ENCODE measurements at places on chromosomes 7 and 10.

DNA sequence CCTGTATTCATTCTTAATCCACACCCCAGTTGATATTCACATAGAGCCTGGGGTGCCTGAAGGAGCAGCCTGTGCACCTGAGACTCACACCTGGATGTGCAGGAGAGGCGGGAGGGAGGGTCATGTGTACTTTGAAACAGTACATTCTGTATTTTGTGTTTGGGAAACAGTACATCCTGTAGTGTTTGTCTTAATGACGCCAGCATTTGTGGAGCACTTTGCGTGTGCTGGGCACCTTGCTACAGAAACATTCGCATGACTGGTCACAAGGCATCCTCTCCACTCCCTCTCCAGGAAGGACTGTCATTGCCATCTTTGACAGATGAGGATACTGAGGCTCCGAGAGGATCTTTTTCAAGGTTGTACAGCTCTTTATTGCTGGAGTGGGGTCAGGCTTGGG, 132.1 kb downstream of the TACC2 start:
- DNase-seq, result no peak

- DNase-seq, result no peak
These were observed 39.8 kb upstream of the LANCL2 start for GRCh38 chr7:55325371-55325792.

GRCh38 chr10:114234132-114234531, 4.9 kb upstream of the VWA2 start:
- DNase-seq, result no peak

DNA sequence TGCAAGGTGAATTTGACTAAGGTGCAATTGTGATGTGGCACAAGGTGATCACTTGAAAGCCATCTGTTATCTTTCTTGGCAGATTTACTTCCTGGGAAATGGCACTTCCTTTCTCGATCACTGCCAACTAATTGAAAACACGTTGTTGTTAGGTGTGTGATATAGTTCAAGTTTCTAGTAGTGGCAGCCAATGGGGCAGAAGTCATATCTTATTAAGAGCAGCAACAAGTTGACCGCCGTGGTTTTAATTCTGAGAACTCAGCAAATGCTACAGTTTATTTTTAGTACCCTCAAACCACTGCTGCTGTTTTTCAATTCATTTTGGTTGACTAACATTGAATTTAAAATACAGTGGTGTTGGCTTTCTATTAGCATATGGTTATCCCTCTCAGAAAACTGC, 1.6 kb downstream of the CHN2 start:
- DNase-seq, result no peak

- no peak for DNase-seq
These were observed 53.8 kb downstream of the NCAPG2 start for GRCh38 chr7:158650821-158651225.

- DNase-seq, result no peak
These were observed 136.9 kb downstream of the MBL2 start for GRCh38 chr10:52635651-52636050.

DNA sequence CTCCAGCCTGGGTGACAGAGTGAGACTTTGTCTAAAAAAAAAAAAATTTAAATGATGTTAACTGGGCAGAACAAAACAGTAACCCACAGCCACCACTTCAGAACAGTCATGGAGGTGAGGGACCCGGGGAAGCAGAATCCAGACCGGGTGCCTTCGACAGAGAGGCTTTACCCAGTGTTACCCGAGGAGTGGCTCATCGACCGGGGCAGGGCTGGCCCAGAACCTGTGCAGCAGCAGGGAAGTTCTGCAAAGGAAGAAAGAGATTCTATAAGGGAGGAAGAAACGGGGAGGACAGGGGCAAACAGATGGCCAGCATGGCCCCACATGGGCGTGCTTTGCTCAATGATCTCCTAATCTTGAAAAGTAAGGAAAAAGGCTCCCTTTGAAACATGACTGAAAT, 26.0 kb upstream of the UBE3C start:
- DNase-seq, result no peak

GRCh38 chr10:58968389-58968755, 208.1 kb upstream of the PHYHIPL start:
- no peak for DNase-seq

- DNase-seq, result no peak
These were observed 30.0 kb downstream of the GUSB start for GRCh38 chr7:65951837-65952578.

GRCh38 chr7:2164646-2165045, 68.1 kb downstream of the MAD1L1 start:
- DNase-seq, result no peak

GRCh38 chr7:41010967-41011366, 691.9 kb downstream of the INHBA start:
- no peak for DNase-seq

- DNase-seq, result no peak
These were observed 42.0 kb upstream of the PCLO start for GRCh38 chr7:83204715-83205114.

DNA sequence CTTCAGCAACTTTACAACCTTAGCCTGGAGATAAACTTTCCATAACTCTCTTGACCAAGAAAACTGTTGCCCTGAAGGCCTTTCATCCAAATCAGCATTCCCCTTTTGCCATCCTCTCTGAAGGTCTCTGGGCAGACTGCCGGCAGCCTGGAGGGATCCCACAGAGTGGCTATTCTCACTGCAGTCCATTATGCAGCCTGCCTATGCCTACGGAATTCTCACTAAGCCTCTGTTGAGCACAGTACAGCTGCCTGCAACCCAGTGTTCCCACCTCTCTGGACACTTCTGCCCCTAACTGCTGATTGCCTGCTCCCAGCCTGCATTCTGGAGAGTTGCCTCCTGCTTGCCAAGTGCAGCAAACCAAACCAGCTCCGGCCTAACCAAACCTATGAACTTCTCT, 548.9 kb upstream of the STEAP1 start:
- DNase-seq, result no peak

DNA sequence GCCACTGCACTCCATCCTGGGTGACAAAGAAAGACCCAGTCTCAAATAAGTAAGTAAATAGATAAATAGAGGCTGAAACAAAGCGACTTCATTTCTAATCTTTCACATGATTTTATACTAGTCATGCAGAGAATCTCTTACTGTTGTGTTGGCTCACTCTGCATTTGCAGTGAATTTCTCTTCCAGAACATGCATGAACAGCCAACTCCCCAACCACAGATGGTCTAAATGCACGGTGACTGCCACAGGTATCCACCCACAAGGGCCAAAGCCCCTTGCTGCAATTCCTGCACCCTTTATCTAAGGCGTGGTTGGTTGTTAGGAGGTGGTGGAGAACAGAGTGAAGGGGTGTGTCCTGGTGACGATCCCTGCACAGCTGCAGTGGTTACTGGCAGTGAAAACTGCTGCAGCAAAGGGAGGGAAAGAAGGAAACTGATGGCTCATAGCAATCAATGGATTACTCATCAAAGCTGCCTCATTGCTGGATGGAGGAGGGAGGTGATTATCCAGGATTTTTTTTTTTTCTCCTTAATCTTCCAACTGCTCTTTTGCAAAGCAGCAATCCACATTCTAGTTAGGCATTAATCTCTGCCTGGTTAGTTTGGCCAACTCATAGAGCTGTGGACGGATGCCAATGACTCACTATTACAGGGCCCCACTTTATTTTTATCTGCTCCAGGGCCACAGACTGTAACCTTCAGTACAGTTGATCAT, 50.6 kb downstream of the PRTFDC1 start:
- no peak for DNase-seq

GRCh38 chr7:152424348-152425108, 11.3 kb downstream of the KMT2C start:
- DNase-seq, result no peak

- no peak for DNase-seq
These were observed 20.2 kb downstream of the RTKN2 start for GRCh38 chr10:62248465-62248864.

- no peak for DNase-seq
These were observed 12.7 kb downstream of the RAB19 start for GRCh38 chr7:140416560-140416959.

GRCh38 chr10:83849150-83849549, 290.2 kb upstream of the GHITM start:
- DNase-seq, result no peak

GRCh38 chr10:116163333-116164131, 109.5 kb downstream of the GFRA1 start:
- no peak for DNase-seq

DNA sequence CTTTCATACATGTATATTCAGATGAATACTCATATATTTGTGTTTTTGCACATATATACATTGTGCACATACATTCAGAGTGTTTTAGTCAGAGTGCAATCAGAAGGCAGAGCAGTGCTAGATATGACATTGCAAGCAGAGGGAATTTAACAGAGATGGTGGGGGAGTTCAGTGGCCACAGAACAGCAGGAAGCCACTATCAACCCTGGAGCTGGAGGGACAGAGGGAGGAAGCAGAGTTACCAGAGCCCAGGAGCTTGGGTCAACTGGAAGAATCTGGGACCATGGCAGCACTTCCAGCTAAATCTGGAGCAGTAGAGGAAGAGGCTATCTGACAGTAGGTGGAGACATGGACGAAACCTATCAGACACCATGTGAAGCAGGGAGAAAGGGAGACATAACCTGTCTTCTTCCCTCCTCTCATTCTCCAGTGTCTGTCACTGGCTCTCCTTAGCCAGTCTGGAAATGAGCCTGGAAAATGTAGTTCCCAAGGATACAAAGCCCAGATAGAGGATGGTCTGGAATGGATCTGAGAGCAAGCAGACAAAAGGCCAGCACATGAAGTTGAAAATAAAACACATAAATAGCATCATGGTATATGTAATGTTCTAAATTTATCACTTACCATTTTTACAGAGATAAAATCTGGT, 33.6 kb upstream of the HERPUD2 start:
- DNase-seq, result no peak

DNA sequence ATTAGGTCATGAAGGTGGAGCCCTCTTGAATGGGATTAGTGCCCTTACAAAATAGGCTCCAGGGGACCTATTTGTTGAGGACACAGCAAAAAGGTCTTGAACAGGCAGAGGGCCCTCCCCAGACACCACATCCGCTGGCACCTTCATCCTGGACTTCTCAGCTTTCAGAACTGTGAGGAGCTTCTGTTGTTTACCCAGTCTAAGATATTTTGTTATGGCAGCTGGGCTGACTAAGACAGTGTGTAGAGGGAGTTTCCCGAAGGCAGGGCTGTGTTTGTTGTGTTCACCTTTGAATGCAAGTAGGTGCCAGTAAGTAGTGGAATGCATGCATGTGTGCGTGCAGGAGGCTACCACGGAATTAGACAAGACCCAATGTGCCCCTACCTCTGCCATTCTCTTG, 106.7 kb downstream of the PTPRE start:
- no peak for DNase-seq

GRCh38 chr10:96509017-96509641, 4.6 kb downstream of the TLL2 start:
- no peak for DNase-seq

DNA sequence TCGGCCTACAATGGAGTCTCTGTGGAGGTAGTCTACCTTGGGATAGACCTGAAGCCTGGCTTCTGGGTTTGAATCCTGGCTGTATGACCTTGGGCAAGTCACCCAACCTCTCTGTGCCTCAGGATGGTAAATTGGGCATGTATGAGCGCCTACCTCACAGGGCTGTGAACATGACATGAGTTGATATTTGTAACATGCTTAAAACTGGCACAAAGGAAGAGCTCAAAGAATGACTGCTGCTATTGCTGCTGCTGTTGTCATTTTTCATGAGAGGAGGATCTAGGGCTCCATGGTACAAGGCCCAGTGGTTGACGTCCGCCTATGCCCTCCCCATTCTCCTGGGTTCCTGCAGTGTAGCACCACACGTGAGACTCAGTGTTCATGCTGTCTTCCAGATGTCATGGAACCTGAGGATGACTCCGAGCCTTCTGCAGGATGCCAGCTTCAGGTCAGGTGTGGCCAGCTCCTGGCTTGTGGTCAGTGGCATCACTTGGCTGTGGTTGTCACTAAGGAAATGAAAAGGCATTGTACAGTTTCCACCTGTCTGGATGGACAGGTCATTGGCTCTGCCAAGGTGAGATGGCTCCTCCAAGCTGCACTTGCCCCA, 95.0 kb downstream of the WDFY4 start:
- DNase-seq, result no peak

- no peak for DNase-seq
These were observed 356.3 kb downstream of the CXCL12 start for GRCh38 chr10:44028384-44029137.

DNA sequence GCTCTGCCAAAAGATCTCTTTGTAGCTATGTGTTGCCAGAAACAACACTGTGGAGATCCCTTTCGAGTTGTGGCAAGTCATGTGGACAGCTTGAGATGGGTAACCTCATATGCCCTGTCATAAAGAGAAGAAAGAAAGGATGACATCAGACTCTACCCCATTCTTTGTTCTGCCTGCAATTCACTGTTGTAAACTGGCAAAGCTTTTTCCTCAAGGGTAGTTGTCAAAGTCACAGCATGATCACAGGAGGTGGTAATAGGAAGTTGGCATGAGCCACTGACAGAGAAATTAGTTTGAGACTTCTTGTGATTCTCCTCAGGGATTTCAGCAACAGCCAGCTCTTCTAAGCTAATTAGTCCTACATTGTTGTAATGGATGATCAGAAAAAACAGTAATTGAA, 19.4 kb upstream of the MINDY3 start:
- DNase-seq, result no peak

DNA sequence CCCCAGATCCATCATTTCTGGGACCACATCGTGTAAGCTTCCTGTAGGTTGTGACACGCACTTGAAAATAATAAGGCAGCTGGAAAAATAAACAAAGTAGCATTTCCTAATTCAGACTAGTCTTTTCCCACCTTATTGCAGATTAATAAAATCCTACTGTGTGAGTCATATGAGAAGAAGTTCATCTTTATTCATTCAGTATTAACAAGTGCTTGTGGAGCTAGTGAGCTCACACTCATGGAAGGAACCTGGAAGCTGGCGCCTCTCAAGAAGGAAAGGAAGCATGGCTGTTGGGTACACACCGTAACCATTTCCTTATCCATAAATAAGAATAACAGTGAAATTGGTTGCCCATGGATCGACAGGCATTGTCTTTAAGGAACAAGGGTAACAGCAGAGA, 152.6 kb upstream of the PFKP start:
- DNase-seq, result no peak

GRCh38 chr10:44356139-44357022, 28.5 kb downstream of the CXCL12 start:
- no peak for DNase-seq

GRCh38 chr7:73446682-73447081, 13.1 kb downstream of the FZD9 start:
- DNase-seq, result no peak

GRCh38 chr7:76326646-76327233, 24.3 kb downstream of the HSPB1 start:
- DNase-seq, result no peak

DNA sequence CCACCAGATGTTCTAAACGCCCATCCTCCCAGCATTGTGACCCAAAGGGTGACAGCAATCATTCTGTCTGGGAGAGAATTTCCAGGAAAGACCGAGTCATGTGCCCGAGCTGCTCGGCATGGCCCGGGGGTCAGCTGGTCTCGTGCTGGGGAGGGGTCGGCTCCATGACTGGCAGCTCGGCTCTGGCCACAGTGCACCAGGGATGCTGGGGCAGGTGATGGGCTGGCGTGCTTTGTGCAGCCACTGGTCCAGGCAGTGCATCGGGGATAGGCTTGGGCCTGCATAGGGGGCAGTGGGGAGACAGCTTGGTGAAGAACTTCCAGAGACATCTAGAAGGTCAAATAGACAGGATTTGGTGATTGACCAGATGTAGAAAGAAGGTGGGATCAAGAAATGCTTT, 39.2 kb upstream of the PSMG3 start:
- DNase-seq, result no peak

- DNase-seq, result no peak
These were observed 57.4 kb downstream of the ADRB1 start for GRCh38 chr10:114100848-114101741.

Data from activated effector memory CD4-positive, alpha-beta T cell treated with Interleukin-2 at 50 U/mL for 16 hours (primary cell).